ENCODE measurements at places on chromosomes 16 and 17. TPM values are rescaled to one million over a fixed set of nuclear protein-coding genes. Genes with fewer than 3 reads are reported as not detected.

The BCL6B gene
- total RNA-seq, result not detected

The BCO1 gene
- 1.5 TPM for total RNA-seq

The HYDIN gene
- total RNA-seq, result 0.32 TPM

The SPAG5 gene
- 77.5 TPM for total RNA-seq

The CCL2 gene
- total RNA-seq, result 65.2 TPM

The SMARCE1 gene
- total RNA-seq, result 115 TPM

The PRAC2 gene
- total RNA-seq, result not detected

The DLG4 gene
- 9.4 TPM for total RNA-seq

The MYO1D gene
- total RNA-seq, result 1.5 TPM

The CUEDC1 gene
- total RNA-seq, result 49.2 TPM

The NXPH3 gene
- 0.19 TPM for total RNA-seq

The ANKRD40CL gene
- total RNA-seq, result not detected

Data from A549 treated with CpdA at 1 μM for 4 hours (cell line).